ENCODE measurements at places on chromosomes 2 and 18. TPM values are rescaled to one million over a fixed set of nuclear protein-coding genes. Genes with fewer than 3 reads are reported as not detected.
A peak's percentile ranks its signal among the peaks of the same experiment; 100 is the strongest.

Gene CTLA4
- total RNA-seq, result not detected

Gene INPP5D
- 4.9 TPM for total RNA-seq

Gene STPG4
- 1.00 TPM for total RNA-seq

Gene CD8A
- total RNA-seq, result 1.5 TPM

Gene ANKRD23
- 8.0 TPM for total RNA-seq

Gene RIT2
- 9.5 TPM for total RNA-seq

Gene TCF4
- total RNA-seq, result 549 TPM

Gene PIEZO2
- total RNA-seq, result 11.0 TPM

- no peak for DNase-seq
Measured at GRCh38 chr2:186737732-186738508, 44.1 kb downstream of the FAM171B start.

- DNase-seq, result no peak
Measured at GRCh38 chr2:214591366-214591765, 180.5 kb downstream of the VWC2L start.

- no peak for DNase-seq
Measured at GRCh38 chr2:187890690-187891089, 336.5 kb upstream of the TFPI start.

GRCh38 chr2:191049728-191050639 lies 36.0 kb upstream of the STAT1 start:
- no peak for DNase-seq

DNA sequence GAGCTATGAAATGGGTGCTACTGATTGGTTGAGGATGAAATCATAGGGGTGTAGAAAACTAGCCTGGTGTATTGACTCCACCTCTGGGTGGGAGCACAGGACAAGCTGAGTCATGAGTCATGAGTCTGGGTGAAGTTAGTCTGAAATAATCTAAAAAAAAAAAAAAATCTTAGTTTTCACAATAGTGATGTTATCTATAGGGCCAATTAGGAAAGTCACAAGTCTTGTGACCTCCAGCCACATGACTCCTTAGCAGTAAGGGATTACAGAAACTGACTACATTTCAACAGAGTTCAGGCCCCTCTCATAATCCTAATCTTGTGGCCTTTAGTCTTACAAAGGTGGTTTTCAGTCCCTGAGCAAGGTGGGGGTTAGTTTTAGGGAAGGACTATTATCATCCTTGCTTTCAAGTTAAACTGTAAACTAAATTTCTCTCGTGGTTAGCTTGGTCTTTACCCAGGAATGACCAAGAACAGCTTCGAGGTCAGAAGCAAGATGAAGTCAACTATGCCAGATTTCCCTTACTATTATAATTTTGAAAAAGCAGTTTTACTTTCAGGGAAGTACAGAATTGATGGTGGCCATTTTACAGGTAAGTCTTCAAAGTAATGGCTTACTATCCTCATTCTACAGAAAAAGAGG lies 338.0 kb upstream of the GYPC start:
- DNase-seq, result no peak

- peak; percentile 26 for DNase-seq
Measured at GRCh38 chr2:88669482-88670214, 21.8 kb upstream of the RPIA start.

GRCh38 chr2:41994233-41994637 lies 53.6 kb upstream of the PKDCC start:
- no peak for DNase-seq

DNA sequence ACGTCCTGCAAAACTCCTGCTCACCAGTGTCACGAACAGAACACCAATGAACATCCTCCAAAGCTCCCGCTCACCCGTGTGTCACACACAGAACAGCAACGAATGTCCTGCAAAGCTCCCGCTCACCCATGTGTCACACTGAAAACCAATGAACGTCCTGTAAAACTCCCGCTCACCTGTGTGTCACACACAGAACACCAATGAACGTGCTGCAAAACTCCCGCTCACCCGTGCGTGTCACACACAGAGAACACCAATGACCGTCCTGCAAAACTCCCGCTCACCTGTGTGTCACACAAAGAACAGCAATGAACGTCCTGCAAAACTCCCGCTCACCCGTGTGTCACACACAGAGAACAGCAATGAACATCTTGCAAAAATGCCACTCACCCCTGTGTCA lies 20.5 kb upstream of the FAM110C start:
- no peak for DNase-seq

DNA sequence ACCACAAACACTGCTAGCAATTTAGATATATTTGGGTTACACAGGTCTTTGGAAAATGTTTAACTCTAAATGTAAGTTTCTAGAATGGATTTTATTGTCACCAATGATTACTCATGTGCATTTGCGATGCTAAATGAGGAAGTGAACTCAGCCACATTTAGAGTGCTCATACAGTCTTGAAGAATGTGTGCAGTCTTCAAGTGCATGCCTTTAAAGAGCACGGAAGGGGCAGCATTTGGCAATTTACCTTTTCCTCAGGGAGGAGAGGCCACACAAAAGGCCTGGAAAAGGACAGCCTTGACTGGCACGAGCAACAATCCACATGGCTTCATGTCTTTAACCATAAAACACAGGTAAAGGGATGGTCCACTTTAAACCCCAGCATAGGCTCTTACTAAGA lies 78.5 kb upstream of the STK17B start:
- DNase-seq, result no peak

GRCh38 chr2:59804732-59805131 lies 748.7 kb downstream of the BCL11A start:
- no peak for DNase-seq

DNA sequence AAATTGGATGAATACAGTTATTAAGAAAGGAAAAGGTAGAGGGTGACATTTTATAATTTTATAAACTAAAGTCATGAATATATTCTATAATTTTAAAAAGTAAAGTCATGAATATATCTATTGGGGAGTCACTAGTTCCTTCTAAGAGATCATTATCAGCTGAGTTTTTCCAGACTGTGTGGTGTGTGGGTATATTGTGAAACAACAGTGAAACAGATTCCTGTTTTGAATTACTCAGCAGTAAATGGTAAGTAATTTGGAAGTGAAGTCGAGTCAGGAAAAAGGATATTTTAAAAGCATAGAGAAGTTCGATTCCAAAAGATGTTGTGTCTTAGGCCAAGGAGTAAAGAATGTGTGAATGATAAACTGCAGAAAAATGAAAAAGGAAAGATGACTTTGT lies 1018.2 kb upstream of the NXPH2 start:
- DNase-seq, result no peak

GRCh38 chr2:11659115-11659475 lies 10.9 kb downstream of the NTSR2 start:
- no peak for DNase-seq

DNA sequence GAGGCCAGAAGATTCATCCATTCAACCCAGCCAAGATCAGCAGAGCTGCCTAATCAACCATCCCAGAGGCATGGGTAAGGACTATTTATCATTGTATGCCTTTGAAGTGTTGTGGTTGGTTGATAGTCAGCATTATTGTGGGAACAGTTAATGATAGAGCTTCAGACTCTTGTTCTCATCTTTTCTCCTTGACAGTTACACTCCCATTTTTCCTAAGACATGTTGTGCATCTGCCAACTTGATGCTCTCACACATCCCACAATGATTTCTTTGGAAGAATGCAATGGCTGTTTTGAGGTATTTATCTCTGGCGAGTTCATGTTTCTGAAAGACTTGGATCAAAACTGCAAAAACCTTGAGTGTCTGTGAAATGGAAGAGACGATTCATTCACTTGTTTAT lies 55.4 kb downstream of the FASTKD2 start:
- DNase-seq, result no peak

Data from cerebellum (tissue), 4 donors.